ENCODE measurements at places on chromosomes 5 and 9.

- DNase-seq: no peak
Observed at GRCh38 chr5:168654211-168654721, 75.1 kb upstream of the PANK3 start.

GRCh38 chr9:71037521-71037920, 83.9 kb downstream of the TRPM3 start:
- no peak for DNase-seq

DNA sequence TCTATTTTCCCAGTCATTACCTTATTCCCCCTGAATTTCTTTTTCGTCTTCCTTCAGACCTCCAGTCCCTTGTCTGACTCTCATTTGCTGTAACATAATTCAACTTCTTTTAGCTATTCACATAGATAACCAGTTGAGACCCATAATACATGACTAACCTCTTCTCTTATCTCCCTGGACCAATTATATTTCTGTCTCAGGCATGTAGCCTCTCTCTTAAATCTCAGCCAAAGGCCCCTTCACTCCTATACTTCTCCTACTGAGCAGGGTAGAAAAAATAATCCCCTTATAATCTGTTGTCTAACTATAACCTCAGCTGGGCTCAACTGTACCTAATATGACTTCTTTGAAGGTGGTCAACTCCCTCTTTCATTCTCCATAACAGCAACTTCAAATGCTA, 20.9 kb downstream of the RANBP6 start:
- DNase-seq: no peak

DNA sequence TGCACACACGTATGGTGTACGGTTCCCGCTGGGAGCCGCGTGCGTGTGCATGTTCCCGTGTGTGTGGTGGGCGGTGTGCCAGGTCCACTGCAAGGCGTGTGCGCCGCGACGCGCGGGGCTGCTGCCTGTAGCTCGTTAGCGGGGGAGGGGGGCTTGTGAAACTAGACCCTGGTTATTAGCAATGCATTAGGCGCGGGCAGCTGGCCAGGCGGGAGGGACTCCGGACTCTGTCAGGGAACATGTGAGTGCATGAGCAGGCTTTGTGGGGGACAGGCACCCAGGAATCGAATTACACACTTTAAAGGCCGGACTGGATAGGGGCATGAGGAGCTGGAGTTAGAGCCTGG, 32.2 kb upstream of the ENHO start:
- no peak for DNase-seq

DNA sequence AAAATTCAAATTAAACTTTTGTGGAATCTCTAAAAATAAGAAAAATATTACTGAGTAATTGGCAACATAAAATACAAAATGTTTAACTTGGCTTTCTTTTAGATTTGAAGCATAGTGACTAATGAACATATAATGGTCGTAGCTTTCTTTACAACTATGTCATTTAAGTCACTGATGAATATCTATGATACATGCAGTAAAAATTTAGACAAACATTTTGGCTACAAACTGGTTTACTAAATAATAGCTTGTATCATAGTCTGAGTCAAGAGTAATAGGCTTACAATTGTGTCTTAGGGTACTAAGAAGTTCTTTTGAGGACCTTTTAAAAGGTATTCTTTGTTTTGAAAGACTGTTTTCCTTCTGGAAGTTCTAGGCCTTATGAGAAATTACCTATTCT, 2.0 kb upstream of the APC start:
- DNase-seq: no peak

GRCh38 chr5:51385216-51385615, 2.0 kb downstream of the ISL1 start:
- DNase-seq: no peak

DNA sequence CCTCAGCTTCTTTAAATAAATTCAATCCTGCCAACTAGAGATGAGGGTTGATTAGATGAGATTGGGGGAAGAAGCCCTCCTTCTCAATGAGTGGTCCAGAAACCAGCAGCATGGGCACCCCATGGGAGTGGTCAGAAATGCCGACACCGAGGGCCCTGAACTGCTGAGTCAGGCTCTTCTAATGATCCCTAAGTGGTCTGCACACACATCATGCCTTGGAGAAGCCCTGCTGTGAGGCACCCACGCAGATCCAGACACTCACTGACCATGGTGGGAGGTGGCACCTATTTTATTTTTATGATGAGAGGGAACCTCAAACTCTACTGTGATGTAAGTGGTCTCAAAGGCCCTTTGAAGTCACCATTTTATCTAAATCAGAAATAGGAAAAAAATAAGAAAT, 72.3 kb upstream of the BOD1 start:
- no peak for DNase-seq

GRCh38 chr5:163564321-163564938, 59.0 kb downstream of the MAT2B start:
- DNase-seq: peak; percentile 49

DNA sequence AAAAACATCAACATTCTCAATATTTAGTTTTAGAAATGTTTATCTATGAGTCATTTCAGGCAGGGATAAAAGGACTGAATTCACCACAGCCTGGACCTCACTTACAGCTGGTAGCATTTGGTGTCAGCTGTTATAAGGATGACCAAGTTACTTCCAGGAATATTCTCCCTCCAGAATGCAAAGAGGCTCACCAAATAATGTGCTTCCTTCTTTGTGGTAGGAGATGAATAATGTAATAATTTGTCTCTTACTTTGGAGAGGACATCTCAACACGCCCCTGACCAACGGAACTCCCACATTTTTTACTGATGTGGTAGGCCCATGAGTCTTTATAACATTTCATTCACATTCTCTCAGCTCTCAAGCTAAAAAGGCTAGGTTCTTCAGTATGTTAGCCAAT, 825.9 kb upstream of the GRAMD2B start:
- no peak for DNase-seq

- no peak for DNase-seq
Observed at GRCh38 chr5:116571568-116572349, 2.9 kb downstream of the SEMA6A start.

- no peak for DNase-seq
Observed at GRCh38 chr9:2623288-2624050, 1.9 kb downstream of the VLDLR start.

- peak; percentile 74 for DNase-seq
Observed at GRCh38 chr9:132768932-132769905, 99.0 kb downstream of the GTF3C4 start.

DNA sequence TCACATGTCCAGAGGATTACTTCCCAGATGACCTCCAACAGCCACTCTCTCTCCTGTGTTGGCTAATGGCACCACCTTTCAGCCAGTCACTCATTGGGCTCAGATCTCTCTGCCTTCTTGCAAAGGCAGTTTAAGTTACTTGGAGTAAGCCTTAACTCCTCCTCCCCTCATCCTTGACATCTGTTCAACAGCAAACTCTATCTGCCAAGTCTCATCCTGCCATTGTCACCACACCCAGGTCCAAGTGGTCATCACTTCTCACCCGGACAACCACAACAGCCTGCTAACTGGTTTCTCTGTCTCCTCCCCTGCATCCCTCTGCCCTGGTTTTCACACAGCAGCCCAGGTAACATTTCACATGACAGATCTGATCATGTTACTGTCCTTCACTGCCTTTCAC, 58.5 kb downstream of the DCP2 start:
- DNase-seq: no peak

DNA sequence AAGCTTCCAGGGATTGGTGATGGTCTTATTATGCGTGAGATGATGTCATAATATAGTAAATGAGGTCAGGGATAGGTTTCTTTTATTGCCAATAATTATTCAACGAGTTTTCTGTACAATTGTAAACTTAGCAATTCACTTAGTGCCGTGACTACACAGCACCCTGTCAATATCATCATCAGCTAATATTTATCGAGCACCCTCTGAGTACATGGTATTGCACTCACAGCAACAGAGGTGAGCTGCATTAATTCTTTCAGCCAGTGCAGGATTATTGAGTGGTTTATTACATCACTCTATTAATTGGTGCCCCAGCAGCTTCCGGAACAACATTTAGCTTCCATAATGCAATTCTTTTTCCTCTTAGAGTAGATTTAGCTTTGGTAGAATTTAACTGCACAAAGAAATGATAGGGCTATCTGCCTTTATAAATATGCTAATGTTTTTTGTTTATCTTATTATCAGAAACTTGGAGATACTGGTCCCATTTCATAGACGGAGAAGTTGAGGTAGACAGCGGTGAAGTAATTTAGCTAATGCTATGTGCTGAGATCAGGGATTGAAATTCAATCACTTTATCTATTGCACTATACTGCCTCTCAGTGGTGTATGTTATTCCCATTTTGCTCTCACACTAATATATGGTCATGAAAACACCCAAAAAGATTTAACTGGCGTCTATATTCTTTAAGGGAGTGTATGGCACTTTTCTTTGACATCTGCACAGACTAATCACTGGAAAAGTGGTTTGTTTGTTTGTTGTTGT, 726.1 kb upstream of the WWC1 start:
- no peak for DNase-seq

DNA sequence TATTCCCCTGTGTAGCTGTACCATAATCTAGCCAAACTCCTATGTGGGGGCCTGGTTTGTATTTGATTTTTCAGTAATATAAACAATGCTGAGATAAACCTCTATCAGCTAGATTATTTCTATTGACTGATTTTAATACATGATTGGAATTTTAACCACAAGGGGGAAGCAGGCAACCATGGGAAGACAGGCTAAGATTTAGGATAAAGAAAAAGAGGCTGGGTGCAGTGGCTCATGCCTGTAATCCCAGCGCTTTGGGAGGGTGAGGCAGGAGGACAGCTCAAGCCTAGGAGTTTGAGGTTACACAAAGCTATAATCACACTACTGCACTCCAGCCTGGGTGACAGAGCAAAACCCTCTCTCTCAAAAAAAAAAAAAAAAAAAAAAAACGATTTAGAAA, 18.1 kb upstream of the GPX3 start:
- no peak for DNase-seq

- no peak for DNase-seq
Observed at GRCh38 chr9:30235564-30235963, 2148.9 kb upstream of the ACO1 start.

- no peak for DNase-seq
Observed at GRCh38 chr5:34600118-34600493, 56.0 kb upstream of the RAI14 start.

GRCh38 chr9:100125910-100126309, 26.9 kb downstream of the INVS start:
- no peak for DNase-seq

DNA sequence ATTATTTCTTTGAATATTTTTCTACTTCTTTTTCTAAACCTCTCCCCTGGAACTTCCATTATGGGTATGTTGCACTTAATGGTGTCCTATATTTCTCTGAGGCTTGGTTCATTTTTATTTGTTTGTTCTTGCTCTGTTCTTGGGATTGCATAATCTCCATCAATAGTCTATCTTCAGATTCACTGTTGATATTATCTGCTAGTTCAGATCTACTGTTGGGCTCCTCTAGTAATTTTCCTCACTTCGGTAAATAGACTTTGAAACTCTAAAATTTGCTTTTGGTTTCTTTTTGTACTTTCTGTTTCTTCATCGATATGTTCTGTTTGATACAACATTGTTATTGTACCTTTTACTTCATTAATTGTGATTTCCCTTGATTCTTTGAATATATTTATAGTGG, 76.3 kb downstream of the MTREX start:
- no peak for DNase-seq

DNA sequence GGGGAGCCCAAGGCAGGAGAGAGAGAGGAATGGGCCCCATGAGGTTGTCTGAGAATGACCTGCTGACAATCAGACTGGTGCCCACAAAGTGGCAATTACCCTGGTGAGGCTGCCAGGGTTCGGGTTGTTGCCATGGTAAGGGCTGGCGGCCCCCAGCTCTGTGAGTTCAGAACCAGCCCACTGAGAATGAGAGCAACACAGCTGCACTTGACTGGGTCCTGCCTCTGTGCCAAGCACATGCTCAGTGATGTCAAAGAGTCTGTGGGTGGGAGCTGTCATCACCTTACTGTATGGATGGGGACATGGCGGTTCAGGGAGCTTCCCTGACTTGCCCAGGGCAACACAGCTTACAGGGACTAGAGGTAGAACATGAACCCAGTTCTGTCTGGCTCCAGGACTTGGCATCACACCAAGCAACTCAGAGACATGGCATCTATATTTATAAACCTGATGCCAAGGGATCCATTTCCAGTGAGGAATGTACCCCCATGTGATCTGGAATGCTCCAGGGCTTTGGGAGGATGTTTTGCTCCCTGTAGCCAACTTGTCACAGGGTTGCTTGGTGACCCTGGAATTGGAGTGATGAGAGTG, 38.2 kb upstream of the TEX48 start:
- DNase-seq: no peak

DNA sequence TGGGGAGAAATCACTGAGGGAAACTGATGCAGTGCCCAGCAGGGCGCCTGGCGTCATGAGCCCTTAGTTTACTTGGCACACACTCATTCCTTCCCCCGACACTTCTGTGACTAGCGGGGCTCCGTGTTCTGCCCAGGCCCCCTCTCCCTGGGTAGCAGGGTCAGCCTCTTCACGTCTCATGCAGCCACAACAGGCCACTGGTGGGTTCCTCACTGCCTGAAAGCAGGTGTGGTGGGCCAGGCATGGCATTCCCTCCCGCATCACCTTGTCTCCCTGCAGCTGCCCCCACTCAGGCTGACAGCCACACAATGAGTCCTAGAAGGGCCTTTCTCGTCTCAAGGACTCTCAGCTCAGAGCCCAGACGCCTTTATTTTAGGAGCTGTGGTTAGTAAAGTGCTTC, 51.1 kb upstream of the CPLX2 start:
- no peak for DNase-seq

DNA sequence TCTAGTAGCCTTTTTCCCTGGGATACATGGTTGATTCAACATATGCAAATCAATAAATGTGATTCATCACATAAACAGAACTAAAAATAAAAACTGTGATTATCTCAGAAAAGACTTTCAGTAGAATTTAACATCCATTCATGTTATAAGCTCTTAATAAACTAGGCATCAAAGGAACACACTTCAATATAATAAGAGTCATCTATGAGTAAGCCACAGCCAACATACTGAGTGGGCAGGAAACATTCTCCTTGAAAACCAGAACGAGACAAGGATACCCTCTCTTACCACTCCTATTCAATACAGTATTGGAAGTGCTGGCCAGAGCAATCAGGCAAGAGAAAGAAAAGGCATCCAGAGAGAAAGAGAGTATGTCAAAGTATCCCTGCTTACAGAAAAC, 239.9 kb downstream of the ATPSCKMT start:
- DNase-seq: no peak

DNA sequence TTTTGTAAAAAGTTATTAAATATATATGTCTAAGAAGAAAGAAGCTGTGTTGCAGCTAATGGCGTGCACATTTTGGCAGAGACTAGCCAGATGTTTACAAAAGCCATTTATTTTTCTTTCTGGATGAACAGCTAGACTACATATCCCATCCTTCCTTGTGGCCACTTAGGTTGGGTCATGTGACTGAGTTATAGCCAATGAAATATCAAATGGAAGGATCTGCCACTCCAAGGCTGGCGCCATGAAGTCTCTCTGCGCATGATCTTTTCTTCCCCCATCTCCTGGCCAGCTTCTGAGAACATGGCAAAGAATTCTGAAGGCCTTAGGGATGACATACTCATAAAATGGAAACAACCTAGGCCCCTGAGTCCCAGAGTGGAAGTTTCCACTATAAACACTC, 244.2 kb upstream of the DAB2 start:
- no peak for DNase-seq

Data from CD4-positive, alpha-beta T cell treated with Interleukin-6 at 100 ng/mL for 8 hours (primary cell).